GM12891 (cell line): ENCODE measurements at places on chromosomes 2 and 18.

GRCh38 chr2:235143789-235144188 is 192.0 kb downstream of the SH3BP4 start:
- no peak for DNase-seq

DNA sequence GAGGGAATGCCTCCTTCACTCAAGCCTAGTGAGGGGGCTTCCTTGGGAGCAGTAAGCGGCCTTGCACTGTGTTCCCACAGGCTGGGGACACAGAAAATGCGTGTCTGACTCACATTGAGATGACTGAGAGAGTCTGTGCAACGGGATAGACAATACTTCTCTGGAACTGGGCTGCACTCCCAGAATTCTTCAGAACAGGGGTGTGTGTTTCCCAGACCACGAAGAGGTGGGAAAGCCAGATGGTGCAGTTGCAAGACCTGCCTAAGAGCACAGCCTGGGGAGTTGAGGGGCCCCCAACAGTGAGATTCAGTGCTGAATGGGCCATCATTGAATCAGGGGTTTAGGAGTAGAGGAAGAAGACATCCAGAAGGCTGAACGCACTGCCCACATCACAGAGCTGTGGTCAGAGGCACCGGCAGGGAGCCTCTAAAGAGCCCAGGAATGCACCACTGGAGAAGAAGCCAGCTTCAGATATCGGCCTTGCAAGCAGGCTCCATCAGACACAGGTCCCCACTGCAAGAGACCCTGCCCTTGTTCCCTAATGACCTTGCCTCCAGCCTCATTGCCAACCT is 36.6 kb upstream of the MRPL19 start:
- DNase-seq: no peak

- DNase-seq: no peak
Measured at GRCh38 chr18:47995654-47996053, 65.2 kb upstream of the SMAD2 start.

DNA sequence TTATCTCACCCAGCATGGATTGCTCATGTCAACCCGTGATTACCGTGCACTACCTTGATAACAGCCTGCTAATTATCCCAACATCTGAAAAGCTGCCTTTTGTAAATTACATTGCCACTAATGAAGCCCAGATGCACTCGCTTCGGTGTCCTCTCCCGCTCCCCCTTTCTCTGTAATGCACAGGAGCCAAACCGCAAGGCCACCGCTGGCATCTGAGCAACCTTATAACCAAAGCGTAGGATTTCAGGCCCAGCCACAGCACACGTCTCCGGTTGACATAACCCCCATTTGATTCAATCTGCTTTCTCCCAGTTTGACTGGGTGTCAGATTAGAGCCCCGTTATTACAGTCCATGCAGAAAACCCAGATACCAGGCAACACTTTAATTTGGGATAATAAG is 341.2 kb downstream of the ALK start:
- DNase-seq: no peak

GRCh38 chr2:45285311-45285710 is 276.1 kb upstream of the SIX2 start:
- no peak for DNase-seq

DNA sequence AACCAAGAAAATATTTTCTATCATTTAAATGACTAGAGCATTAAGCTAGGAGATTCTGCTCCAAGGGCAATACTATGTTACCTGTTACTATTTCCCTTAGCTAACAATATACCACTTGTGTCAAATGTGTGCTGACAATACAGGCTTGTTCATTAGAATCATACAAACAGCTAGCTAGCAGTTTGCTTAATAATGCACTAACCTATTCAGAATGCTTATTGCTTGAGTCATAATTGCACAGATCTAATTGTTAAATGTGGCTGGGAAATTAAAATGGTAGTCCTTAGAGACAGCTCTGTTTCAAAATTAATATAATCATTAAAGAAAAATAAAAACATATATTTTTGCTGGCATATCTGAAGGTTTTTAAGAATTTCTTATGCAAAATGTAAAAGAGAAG is 344.2 kb downstream of the ERBB4 start:
- DNase-seq: no peak

- DNase-seq: no peak
Measured at GRCh38 chr2:166491461-166491860, 2.6 kb downstream of the SCN7A start.

GRCh38 chr2:191516260-191516659 is 161.7 kb upstream of the NABP1 start:
- DNase-seq: no peak

DNA sequence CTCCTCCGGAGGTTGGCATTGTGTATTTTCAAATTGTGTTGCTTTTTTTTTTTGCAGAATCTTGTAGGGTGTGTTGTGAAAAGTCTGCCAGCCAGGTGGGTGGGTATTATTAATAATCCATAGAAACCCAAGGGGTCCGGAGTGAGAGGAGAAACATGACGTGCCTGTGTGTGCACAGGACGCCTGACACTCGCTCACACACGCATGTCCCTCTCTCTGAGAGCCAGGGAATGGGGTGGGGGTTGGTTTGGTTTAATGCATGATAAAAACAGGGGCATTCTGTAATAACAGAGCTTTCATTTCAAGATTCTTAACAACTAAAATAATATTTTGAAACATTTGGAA is 224.8 kb downstream of the FAM210A start:
- DNase-seq: no peak

- DNase-seq: no peak
Measured at GRCh38 chr18:5543036-5543680, 639 bp downstream of the EPB41L3 start.

GRCh38 chr2:179017773-179018357 is 32.1 kb downstream of the CCDC141 start:
- no peak for DNase-seq

- DNase-seq: no peak
Measured at GRCh38 chr2:109472974-109473373, 140.8 kb downstream of the SEPTIN10 start.

GRCh38 chr2:78992451-78992806 is 33.1 kb upstream of the REG3G start:
- peak; percentile 27 for DNase-seq

- DNase-seq: no peak
Measured at GRCh38 chr2:189157456-189157855, 22.1 kb downstream of the COL5A2 start.

GRCh38 chr18:13455471-13455870 is 236.9 kb downstream of the LDLRAD4 start:
- no peak for DNase-seq

DNA sequence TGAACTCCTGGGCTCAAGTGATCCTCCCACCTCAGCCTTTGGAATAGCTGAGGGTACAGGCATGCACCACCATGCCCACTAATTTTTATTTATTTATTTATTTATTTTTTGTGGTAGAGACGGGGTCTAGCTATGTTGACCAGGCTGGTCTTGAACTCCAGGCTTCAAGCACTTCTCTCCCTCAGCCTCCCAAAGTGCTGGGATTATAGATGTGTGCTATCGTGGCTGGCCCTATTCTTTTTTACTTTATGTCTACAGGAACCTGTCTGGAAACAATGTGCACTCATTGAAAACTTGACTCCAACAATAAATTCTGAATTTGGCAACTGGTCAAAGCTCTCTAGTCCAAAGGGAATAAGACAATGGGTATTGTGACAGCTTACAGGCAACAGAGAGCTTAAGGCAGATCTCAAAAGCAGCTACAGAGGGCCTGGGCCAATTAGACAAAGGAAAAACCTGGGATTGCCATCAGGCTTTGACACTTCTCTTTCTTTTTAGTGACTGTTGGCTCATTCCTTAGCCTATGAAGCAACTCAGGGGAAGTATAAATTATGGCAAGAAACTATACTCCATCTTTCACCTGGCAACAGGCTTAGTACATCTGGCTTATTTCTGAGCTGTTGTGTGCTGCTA is 55.1 kb upstream of the RAPGEF4 start:
- DNase-seq: no peak

GRCh38 chr2:183948861-183949260 is 649.5 kb upstream of the ZNF804A start:
- DNase-seq: no peak

GRCh38 chr18:51404620-51405019 is 207.1 kb upstream of the MEX3C start:
- DNase-seq: no peak

GRCh38 chr2:240238786-240239185 is 98.3 kb upstream of the OTOS start:
- no peak for DNase-seq

- no peak for DNase-seq
Measured at GRCh38 chr2:69535817-69536241, 98.6 kb upstream of the NFU1 start.

DNA sequence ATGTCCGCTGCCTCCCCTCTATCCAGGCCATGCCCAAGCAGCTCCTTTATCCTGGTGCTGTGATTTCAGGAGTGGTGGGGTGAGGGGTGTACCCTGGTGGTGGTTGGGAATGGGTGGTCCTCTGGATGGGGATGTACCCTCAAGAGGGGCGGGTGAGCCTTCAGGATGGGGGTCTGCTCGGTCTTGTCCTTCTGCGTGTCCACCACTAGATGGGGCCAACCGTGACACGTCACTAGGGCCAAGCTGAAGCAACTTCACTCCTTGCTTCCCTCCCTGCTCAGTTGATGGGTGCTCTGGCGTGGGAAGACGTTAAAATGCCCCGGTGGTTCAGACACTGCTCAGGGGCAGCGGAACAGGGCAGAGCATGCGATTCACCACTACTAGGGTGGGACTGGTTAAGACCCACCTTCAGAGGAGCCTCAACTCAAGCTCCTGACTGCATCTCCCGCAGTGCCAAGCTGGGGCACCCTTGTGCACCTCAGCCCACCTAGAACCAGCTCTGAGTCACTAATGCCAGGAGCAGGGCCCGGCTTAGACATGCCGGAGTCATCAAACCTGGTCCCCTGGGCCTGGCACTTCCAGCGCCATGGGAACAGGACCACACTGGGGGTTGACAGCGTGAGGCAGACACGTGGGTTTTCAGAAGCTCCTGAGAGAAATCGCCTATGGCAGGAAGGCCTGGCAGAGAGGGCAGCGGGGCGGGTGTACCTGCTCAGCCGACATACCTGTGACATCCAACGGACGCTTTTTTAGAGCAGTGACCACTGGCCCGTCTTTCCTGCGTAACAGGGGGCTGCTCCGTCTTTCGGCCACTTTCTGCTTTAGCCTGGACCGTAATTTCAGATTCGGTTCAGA is 256.7 kb downstream of the HDAC4 start:
- DNase-seq: peak; percentile 56

DNA sequence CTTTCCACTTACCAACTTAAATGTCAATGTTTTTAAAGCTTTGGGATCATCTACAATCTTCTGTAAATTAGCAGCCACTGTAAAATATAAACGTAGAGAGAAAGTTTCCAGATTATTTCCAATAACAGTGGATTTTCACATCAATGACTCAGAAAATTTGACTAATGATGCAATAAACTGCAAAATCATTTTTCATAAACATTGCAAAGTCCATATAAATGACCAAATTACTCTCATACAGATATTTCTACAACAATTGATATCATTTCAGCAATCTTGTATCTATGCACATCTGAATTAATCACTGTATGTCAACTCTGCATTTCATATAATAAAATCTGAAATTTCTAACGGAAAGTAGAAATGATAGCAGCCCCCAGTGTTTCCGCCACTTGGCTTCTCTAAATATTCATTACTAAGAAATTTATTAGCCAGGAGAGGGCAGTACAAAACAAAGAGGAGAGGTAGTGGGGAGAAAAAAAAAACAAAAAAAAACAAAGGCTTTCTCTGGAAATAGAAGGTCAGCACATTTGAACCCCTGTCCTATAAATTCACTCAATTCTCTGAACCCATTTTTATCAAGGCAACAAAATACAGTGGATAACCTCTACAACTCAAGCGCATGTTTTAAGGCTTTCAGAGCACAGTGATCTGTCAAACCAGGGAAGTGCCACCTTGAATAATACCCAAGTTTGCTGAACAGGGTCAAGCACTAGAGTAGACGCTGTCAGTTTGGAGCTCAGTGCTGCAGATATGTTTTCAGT is 282.6 kb downstream of the STK39 start:
- DNase-seq: no peak

DNA sequence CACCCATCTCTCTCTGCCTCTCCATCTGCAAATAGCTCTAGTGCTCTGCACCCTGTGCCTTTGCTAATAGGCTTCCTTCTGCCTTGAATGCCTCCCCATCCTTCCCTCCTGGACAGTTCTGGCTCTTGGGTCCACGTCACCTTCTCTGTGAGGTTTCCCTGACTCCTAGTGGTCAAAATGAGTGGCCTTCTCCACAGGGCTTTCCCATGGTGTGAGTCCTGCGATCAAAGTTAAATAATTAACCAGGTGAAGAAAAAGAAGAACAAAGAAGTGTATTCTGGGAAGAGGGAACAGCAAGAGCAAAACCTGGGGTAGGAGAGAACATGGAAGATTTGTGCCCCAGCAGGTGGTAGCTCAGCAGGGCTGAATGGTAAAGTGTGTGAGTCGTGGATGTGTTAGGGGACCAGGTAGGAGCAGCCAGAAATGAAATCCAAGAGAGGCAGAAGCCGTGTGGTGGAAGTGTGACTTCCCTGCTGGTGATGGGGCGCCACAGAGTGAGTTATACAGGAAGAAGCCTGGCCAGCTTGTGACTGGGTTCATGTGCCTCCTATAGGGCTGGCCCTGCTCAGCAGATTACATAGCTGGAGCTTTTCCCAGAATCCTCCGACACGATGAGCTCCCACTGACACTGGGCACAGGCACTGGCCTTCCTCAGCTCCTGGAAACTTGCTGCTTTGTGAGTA is 93.8 kb upstream of the LDAH start:
- DNase-seq: no peak

- no peak for DNase-seq
Measured at GRCh38 chr18:42675810-42676209, 439.7 kb downstream of the RIT2 start.

GRCh38 chr2:80293039-80293438 is 11.5 kb downstream of the LRRTM1 start:
- no peak for DNase-seq

- no peak for DNase-seq
Measured at GRCh38 chr2:57947398-57947797, 99.2 kb upstream of the VRK2 start.

- DNase-seq: no peak
Measured at GRCh38 chr18:59823596-59824195, 76.1 kb upstream of the PMAIP1 start.

GRCh38 chr2:242031481-242032019 is 162.0 kb downstream of the RTP5 start:
- no peak for DNase-seq

DNA sequence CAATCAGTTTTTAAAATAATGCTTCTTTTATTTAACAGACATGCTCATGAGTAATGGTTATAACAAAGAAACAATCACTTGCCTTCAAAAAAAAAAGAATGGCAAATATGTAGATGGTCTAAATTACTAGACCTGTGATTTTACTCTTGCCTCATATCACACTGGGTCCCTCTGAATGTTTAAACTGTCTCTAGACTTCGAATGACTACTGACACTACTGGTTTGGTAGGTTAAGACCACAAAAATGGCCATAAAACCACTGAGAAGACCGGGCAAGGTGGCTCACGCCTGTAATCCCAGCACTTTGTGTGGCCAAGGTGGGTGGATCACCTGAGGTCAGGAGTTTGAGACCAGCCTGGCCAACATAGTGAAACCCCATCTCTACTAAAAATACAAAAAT is 5.1 kb upstream of the SELENOI start:
- no peak for DNase-seq

GRCh38 chr2:83782122-83782521 is 677.0 kb downstream of the SUCLG1 start:
- no peak for DNase-seq
